GM23248 (cell line): ENCODE measurements at places on chromosomes 16 and 17. TPM values are rescaled to one million over a fixed set of nuclear protein-coding genes. Genes with fewer than 3 reads are reported as not detected.

CBX4 gene
- total RNA-seq = 11.4 and 18.9 TPM in 2 replicates

DNA sequence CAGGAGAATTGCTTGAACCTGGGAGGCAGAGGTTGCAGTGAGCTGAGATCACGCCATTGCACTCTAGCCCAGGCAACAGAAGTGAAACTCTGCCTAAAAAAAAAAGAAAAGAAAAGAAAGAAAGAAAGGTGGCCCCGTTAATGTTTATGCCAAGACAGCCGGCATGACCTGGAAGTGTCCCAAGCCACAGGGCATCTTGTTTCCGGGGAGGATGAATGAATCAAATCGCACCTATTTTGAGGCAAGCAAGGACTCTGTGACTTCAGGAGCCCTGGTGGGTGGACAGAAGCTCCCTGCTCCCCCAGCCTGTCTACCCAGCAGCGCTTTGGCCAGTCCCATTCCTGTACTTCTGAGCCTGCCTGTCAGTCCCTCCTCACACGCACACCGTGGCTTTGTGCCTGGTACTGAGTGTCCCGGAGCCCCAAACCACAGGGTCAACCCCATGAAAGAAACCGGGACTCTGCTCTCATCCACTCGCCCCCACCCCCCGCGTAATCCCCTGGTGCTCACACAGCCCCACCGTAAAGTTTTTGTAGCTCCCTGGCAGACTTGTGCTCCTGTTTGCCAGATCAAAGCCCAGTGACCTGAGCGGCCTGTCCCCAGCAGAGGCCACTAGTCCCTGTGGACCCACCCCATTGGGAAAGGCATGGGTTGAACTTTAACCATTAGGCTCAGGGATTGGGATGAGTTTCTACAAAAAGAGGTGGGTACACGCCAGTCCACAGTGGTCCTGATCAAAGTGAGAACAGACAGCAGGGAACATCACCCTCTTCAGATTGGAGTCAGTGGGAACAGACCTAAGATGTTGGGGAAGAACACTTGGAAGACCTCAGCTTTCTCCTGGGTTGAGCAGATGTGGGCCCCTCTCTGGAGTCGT lies 19.3 kb downstream of the CD2BP2 start:
- no peaks in the 10 kb centered on the region for H3K36me3 ChIP-seq
- peak overlapping the region; percentile 69 for H3K27ac ChIP-seq
- H3K4me3 ChIP-seq = peak overlapping the region; percentile 75
- H3K27me3 ChIP-seq = no peaks in the 10 kb centered on the region
- peak; percentile 53 for DNase-seq

DNA sequence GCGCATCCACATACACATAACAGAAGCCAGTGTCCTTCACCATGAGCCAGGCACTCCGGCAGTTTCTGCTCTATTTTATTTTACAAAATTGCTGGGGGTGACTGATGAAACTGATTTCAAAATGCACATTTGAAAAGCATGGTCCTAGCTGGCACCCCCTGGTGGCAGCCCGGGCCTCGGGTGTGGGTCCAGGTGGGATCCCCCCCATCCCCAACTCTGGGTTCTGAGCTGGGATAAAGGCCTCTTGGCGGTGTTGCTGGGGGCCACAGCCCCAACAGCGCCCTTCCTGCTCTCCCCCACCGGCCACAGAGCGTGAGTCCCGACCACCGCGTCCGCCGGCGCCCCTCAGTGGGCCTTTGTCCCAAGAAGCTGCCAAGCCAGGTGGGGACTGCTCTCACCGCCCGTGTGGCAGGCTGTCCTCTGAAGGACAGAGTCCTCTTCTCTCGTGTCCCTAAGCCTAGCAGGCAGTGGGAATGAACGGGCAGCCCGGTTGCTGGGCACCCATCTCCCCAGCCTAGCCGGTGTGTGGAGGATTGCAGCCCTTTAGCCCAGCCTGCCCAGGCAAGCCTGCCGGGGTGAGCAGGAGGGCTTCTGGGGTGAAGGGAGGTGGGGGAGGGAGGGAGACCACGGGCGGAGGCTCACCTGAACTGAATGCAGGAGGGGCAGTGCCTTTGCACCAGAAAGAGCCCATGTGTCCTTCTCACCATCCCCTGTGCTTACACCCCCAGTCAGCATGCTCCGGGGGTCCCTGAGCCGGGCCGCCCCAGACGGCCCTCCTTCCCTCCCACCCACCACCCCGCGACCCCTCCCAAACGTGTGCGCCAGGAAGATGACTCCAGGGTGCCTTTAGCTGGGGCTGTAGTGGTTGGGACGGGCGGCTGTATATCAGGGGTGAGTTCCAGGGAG lies 898 bp downstream of the SNAI3 start:
- peak; percentile 86 for DNase-seq
- H3K4me1 ChIP-seq = no peaks in the 10 kb centered on the region
- peaks cover 18% of the 10 kb centered on the region for H3K27me3 ChIP-seq
- peak overlapping the region; percentile 59 for H3K4me3 ChIP-seq

GRCh38 chr16:29992344-29992967 lies 3.0 kb downstream of the HIRIP3 start:
- H3K4me1 ChIP-seq = peaks cover 15% of the 10 kb centered on the region
- no peak for DNase-seq
- H3K27me3 ChIP-seq = no peaks in the 10 kb centered on the region
- peaks cover 4% of the 10 kb centered on the region; the same call in 1 of the 2 replicates for H3K36me3 ChIP-seq
- no peak overlapping the region for H3K27ac ChIP-seq

DNA sequence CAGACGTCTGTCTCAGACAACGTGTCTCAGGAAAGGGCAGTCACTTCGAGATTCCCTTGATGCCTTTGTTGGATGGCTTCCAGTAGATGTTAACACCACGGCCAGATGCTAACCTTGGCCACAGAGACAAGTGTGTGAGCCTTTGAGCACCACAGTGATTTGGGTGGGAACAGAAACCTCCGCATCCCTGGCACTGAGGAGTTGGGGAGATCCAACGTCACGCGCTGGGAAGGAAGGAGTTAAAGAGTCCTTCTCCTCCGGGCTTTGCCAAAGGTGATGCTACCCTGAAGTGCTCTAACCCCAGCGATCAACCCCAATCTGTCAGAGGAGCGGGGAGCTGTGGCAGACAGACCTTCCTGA lies 3.0 kb upstream of the ABR start:
- DNase-seq = no peak
- H3K36me3 ChIP-seq = no peaks in the 10 kb centered on the region
- no peak overlapping the region for H3K4me3 ChIP-seq
- no peak overlapping the region for H3K27ac ChIP-seq
- no peaks in the 10 kb centered on the region for H3K27me3 ChIP-seq
- H3K4me1 ChIP-seq = peaks cover 12% of the 10 kb centered on the region

- no peak overlapping the region for H3K4me3 ChIP-seq
- peaks cover 3% of the 10 kb centered on the region; the same call in 1 of the 2 replicates for H3K36me3 ChIP-seq
- no peaks in the 10 kb centered on the region for H3K4me1 ChIP-seq
- H3K27me3 ChIP-seq = no peaks in the 10 kb centered on the region
Measured at GRCh38 chr17:57302690-57303465, 46.6 kb downstream of the MSI2 start.

DNA sequence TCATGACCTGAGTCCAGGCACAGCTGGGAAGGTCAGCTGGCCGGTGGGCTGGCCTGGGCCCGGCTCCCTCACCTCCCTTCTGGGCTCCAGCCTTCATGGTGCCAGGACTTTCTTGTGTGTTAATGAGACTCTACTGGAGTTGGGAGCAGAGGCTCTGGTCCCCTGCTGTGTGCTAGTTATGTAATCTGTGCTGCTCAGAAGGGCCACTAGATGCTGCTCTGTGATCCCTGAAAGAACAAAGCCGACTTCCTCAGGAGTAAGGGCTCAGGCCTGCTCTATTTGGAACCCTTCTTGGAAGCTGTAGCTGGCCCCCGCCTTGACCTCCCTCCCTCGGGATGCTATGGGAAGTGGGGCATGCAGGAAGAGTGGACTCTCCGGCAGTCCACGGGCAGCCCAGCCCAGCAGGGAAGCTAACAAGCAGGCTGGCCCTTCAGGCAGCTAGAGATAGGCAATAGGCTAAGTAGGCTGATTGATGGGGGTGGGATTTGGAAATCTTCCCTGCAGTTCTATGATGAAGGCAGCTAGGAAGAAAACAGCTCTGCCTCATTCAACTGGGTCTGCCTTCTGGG lies 3.3 kb upstream of the CDK5R1 start:
- H3K36me3 ChIP-seq = peaks cover 26% of the 10 kb centered on the region; the same call in 1 of the 2 replicates
- H3K27ac ChIP-seq = no peak overlapping the region
- peak; percentile 80 for DNase-seq
- H3K4me1 ChIP-seq = peaks cover 3% of the 10 kb centered on the region; the same call in 1 of the 2 replicates

DNA sequence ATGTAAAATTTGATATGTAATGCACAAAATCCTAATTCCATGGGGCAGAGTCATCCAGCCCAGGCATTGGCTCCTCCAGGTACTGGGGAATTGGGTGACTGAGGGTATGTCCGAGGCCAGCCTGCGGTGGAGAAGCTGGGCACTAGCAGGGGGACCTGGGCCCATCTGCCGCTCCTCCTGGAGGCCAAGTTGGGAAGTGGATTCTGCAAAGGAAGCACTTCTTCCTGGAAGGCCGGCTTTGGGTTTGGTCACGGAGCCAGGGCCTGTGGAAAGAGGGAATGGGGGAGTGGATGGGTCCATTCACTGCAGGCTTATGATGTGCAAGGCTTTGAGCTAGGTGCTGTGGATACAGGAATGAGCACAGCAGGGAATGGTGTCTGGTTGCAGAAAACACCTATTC lies 85.8 kb downstream of the GNAO1 start:
- no peaks in the 10 kb centered on the region for H3K36me3 ChIP-seq
- H3K4me3 ChIP-seq = no peak overlapping the region
- H3K27me3 ChIP-seq = no peaks in the 10 kb centered on the region; the same call in 1 of the 2 replicates
- H3K4me1 ChIP-seq = no peaks in the 10 kb centered on the region

DNA sequence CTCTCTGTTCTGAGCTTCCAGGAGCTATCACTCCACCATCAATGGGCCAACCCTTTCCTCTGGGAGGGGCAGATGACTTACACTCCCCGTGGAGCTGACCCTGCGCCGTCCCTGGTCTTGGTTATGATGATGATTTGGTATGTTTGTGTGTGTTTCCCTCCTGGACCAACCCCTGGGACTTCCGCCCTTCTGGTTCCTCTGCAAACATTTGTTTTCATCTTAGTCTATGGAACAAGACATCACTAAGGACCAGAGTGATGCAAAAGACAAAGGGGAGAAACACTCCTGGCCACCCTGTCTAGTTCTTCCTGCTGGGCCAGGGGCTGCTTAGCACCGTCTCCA lies 13.7 kb downstream of the CBX4 start:
- H3K27me3 ChIP-seq = no peaks in the 10 kb centered on the region
- H3K27ac ChIP-seq = no peak overlapping the region
- H3K4me1 ChIP-seq = no peaks in the 10 kb centered on the region
- no peak overlapping the region for H3K4me3 ChIP-seq

DNA sequence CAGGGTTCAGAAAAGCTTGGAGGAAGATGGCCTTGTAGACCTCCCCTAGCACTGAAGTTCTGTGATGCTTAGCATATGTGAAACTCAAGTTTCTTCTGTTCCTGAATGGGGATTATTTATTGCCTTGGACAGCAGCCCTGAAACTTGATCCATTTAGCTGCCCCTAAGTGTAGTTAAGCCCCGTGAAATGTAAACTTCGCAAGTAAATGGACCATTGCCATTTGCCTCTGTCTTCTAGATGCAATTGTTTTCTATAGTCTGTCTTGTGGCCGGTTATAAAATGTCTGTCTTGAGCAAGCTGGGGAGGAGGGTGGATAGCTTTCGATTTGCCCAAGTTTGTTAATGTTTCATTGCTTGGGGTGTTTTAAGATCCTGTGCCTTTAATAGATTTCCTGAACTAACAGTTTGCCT lies 261.8 kb downstream of the CDH13 start:
- peaks cover 9% of the 10 kb centered on the region; the same call in 1 of the 2 replicates for H3K4me1 ChIP-seq
- H3K36me3 ChIP-seq = no peaks in the 10 kb centered on the region
- no peak for DNase-seq
- H3K27ac ChIP-seq = no peak overlapping the region

GRCh38 chr16:23254338-23254737 lies 47.8 kb upstream of the SCNN1B start:
- peaks cover 4% of the 10 kb centered on the region; the same call in 1 of the 2 replicates for H3K4me1 ChIP-seq
- no peaks in the 10 kb centered on the region for H3K27me3 ChIP-seq
- H3K27ac ChIP-seq = no peak overlapping the region
- no peak overlapping the region for H3K4me3 ChIP-seq

DNA sequence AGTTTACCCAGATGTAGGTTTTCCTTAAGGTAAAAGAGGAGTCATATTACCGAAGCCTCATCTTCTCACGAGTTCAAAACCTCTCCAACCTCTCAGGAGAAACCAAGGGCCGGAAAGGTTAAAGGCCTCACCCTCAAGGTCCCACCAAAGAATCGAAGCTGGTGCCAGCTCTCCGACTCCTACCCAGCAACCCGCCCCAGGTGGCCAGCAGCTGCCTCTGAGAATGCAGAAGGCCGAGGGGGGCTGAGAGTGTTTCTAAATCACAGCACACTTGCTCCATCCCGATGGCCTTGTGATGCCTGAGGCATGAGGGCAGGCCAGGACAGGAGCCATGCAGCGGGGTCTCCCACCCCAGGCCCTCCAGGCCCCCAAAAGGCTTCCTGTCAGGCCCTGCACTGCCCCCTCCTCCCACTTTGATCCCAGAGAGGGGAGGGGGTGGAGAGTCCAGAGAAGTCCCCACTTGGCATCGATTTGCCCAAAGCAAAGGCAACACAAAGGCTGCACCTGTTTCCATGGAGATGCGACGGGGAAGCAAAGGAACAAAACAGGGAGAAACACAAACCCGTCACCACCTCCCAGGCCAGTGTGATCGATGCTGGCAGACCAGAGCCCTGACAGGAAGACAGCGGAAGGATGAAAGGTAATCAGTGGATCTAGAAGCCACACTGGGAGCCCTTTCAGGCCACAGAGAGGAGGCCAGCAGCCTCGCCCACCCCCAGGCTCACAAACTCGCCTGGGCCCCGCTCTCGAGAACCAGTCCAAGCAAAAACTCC lies 39.0 kb downstream of the CUEDC1 start:
- H3K27me3 ChIP-seq = no peaks in the 10 kb centered on the region
- DNase-seq = no peak
- no peak overlapping the region for H3K4me3 ChIP-seq
- H3K36me3 ChIP-seq = no peaks in the 10 kb centered on the region

DNA sequence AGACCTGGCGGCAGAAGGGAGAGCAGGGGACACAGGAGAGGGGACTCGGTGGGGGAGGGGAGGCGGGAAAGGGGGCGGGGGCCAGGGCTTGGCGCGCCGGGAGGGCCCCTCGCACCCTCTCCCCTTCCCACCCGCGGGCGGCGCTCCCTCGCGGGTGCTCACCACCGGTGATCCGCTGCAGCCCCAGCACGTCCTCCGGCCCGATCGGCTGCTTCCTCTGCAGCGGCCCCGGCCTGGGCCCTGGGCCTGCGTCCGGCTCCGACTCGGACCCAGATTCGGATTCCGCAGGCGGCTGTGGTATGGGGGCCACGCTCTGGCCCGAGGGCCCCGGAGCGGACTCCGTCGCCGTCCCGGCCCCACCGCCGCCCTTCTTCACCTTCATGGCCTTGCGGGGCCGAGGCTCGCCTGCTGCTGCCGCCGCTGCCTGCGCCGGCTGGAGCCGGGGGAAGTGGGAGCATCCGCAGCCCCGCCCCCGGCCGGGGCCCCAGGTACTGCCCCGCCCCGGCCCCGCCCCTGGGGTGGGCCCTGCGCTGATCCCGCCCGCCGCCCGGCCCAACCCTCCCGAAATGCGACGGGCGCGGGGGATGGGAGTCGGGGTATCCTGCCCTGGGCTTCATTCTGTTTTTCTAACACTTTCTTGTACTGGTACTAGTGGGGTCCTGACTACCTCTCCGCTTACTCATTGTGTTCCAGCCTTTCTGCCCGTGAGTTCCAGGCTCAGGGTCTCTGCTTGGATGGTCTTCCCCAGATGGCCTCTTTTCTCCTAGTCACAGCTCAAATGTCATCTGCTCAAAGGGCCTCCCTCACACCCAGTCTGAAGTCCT lies at the start of gene UNC119:
UNC119 (minus strand) TSS at position 449 of the 824 bp plus-strand sequence; CDS start at position 382, 67 bp downstream.
- H3K4me3 ChIP-seq = peak within 1 kb of the TSS; percentile 76
- no peak within 1 kb of the TSS for H3K27ac ChIP-seq
- H3K36me3 ChIP-seq = no peaks in the 10 kb centered on the region
- no peaks in the 10 kb centered on the region for H3K4me1 ChIP-seq
- H3K27me3 ChIP-seq = no peaks in the 10 kb centered on the region

- H3K36me3 ChIP-seq = no peaks in the 10 kb centered on the region
- H3K27me3 ChIP-seq = no peaks in the 10 kb centered on the region
- no peaks in the 10 kb centered on the region for H3K4me1 ChIP-seq
- peak; percentile 76 for DNase-seq
- no peak overlapping the region for H3K27ac ChIP-seq
Measured at GRCh38 chr16:12639044-12639443, 164.6 kb downstream of the CPPED1 start.
